ENCODE measurements at places on chromosomes 4 and X.

DNA sequence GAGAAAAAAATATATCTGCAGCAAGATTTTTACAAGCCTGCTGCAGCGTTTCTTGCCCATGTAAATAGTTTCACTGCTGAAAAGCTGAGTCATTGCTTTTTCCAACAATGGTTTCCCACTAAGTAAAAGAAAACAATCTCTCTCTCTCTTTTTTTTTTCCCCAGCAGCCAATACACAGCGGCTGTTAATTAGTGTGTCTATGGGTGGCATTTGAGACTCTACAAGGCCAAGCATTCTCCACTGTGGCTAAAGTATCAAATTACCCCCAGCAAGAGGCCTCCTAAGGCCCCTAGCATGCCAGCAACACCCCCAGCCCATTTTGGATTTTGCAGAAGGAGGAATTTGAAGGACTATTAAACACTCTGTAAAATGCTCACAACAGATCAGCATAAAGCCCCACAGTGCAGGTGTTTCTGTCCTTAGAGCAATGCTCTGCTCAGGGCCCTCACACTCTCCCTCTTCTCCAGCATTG lies 837.4 kb downstream of the TRIML1 start:
- no peak for DNase-seq

DNA sequence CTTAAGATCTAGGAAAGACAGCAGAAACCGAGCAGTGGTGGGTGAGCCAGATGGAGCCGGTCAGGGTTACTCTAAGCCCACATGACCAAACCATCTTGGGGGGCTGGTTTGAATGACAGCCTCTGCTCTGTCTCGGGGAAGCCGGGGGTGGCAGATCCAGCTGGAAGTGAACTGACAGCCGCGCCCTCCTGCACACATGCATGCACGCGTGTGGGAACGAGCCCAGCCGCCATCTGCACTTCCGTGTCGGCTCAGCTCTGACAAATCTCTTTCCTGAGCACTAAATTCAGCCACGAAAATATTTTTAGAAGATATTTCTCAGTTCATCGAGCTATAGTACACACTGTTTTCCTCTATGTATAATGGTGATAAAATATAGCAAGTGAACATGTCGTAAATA lies 115.5 kb downstream of the DCTD start:
- no peak for DNase-seq

DNA sequence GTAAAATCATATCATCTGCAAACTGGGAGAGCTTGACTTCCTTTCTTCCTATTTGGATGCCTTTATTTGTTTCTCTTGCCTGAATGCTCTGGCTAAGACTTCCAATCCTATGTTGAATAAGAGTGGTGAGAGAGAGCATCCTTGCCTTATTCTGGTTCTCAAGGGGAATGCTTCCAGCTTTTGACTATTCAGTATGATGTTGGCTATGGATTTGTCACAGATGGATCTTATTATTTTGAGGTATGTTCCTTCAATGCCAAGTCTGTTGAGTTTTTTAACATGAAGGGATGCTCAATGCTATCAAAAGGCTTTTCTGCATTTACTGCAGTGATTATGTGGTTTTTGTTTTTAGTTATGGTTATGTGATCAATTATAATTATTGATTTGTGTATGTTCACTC lies 2144.6 kb upstream of the TENM3 start:
- no peak for DNase-seq

DNA sequence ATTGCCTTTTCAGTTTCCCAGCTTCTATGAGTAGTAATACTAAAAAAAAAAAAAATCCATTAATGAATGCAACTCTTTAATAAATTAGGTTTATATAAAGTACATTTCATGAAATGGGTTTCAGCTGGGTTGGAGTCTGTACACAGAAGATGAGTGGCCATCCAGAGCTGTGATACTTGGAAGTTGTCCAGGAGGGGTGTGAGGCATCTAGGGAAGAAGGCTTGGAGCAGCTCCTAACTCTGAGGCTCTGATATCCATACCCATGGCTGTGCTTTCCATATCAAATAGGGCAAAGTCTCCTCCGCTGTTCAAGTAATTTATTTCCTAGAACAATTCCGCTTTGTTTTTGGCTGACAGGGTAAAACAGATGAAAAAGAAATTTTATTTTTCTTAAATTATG lies 423.3 kb upstream of the TENM3 start:
- DNase-seq: no peak

DNA sequence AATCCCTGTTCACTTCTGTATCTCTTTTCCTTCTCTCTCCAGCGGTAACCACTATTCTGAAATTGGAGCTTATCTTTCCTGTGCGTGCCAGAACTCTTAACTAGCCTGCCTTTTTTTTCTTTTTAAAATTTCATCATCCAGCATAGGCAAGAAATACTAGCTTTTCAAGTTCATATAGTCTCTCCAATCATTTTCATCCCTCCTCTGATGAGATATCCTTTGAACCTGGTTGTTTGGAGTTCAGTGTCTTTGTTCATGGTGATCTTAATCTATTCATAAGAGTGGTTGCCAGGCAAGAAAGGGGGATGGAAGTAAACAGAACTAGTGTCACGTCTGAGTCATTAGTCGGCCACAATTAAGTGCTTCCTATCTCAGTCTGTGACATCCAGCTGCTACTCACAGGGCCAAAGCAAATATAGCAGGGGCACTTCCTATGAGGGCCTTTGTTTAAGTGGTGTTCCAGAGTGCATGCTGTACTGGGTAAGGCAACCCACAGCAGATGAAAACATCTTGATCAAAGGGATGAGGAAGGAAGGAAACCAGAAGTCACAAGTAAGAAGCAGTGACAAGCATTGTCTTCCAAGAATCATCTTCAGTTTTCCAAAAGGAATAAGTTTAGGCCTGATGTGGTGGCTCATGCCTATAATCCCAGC lies 56.4 kb upstream of the XIAP start:
- no peak for DNase-seq

- DNase-seq: no peak
These were observed 22.4 kb upstream of the ARMCX4 start for GRCh38 chrX:101462892-101463291.

DNA sequence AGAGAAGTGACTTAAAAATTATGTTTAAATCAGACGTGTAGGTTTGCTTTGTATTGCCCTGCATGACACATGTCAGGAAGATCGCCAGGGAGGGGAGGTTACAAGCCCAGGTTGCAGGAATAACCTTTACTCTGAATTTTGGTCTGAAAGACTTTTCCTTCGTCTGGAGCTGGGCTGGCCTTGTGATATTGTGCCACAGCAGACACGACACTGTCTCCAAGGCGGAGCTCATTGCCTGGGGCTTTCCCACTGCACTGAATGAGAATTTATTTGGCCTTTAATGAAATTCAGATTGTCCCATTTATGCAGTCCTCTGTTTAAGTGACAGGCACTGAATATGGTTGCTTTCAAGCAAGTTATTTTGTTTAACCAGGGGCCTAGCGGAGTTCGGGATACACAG lies 45.1 kb downstream of the RHOH start:
- DNase-seq: no peak

Measured in nucleus accumbens (tissue), 56 donors.